ENCODE measurements at places on chromosomes 12 and 14. TPM values are rescaled to one million over a fixed set of nuclear protein-coding genes. Genes with fewer than 3 reads are reported as not detected.

The MMP14 gene
- 3.3 TPM for total RNA-seq

The POTEG gene
- not detected for total RNA-seq

The MUCL1 gene
- total RNA-seq: not detected

The GRIP1 gene
- total RNA-seq: 1.6 TPM
